ENCODE measurements at places on chromosomes 4 and X.

DNA sequence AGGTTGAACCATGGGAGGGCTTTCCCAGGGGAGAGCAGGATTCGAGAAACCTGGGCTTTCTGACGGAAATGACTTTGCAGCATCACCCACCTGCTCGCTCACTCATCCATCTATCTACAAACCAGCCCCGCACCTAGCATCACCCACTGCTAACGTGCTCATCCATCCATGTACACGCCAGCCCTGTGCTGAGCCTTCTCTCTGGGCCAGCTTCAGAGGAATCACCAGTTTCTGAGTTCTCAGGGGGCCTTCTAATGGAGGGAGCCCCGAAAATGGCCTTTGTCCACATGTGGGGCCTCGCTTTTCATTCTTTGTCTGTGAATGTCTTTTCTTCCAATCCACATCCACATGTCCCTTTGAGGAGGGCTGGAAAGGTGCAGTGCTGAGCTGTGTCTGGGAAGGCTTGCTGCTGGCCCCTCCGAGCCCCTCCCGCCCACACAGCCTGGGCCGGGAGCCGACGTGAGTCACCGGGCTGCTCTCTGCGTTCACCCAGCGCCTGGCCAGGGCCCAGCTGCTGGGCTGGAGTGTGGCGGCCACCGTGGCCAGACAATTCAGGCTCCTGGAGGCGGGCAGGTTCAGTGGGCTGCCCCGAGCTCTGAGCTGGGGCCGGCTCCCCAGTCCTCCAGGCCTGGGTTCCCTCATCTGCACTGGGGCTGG is 14.7 kb downstream of the SORCS2 start:
- peak; percentile 50 for DNase-seq

DNA sequence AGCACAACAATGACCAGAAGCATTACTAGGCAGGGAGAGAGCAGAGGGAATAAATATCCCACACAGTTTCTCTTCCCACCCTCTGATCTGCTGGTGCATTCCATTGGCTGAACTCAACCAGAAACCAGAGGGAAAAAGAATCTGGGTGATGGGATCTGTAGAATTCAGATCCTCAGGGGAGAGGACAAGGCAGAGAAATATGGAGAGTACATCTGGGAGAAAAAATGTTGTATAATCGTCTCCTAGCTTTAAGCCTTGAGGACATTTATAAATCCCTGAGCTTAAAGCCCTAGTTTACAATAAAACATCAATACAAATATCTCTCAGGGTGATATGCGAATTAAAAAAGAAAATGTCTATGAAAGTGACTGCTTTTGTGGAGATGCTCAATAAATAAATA is 368.1 kb upstream of the MAD2L1 start:
- no peak for DNase-seq

DNA sequence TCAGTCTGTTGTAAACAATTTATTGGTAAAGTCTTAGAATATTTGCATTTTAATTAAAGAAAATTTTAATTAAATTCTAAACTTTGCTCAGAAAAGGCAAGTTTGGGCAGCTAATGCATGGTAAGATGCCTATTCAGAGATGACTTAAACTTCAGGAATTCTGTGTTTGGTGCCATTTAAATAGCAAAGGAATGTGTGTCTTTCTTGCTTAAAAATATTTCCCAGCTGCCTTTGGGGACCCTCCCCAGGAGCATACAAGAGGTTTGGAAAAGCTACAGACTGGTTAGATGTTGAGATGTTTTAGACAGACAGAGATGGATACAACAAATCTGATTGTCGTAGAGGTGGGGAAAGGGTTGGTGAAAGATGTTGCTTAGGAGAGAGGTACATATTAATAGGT is 36.5 kb downstream of the AFF2 start:
- DNase-seq = no peak

GRCh38 chr4:23006756-23007155 is 314.0 kb downstream of the GBA3 start:
- DNase-seq = peak; percentile 79

DNA sequence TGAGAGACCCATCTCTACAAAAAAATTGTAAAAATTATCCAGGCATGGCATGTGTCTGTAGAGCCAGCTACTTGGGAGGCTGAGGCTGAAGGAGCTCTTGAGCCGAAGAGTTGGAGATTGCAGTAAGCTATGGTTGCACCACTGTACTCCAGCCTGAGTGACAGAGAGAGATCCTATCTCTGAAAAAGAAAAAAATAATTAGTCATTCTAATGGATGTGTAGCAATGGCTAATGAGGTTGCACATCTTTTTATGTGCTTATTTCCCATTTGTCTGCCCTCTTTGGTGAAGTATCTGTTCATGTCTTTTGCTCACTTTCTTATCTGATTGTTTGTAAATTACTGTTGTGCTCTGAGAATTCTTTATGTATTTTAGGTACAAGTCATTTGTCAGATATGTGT is 19.0 kb upstream of the MAML3 start:
- DNase-seq = no peak

GRCh38 chr4:180636696-180637404 is 1606.4 kb upstream of the TENM3 start:
- no peak for DNase-seq

GRCh38 chr4:139560406-139561104 is 4.5 kb upstream of the SETD7 start:
- no peak for DNase-seq

DNA sequence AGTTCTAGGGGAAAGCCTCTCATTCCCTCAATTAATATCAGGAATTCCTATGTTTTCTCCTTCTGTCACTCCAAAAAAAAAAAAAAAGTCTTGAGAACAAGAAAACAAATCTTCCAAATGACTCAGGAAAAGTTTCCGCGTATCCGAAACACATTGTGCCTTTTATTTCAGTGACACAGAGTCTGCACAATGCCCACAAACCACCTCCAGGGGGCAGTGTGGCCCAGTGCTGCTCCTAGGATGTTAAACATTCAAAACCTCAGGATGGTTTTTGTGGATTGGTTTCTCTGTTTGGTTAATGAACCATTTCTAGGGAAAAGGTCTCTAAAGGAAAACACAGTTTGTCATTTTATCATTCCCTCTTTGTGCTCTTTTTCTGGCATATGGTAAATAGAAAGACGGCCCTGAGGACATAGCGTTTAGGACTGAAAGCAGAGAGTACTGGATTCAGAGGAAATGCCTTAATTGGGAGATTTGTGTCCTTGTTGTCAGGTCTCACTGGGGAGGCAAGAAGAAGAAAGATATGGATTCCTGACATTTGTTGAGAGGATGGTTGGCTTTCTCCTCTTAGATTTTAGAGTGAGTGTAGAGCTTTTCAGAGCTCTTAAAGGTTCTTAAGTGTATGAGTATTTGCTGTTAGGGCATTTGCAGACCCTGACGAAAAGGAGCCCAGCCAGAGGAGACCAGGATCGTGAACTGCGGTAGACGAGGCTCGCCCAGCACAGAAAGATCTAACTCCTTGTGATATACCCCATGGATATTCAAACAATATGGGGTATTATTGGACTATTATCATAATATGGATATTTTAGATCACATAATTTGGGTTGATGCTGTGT is 65.7 kb upstream of the MAP9 start:
- peak; percentile 1 for DNase-seq

GRCh38 chrX:107712231-107713202 is 63.1 kb downstream of the TSC22D3 start:
- DNase-seq = no peak

DNA sequence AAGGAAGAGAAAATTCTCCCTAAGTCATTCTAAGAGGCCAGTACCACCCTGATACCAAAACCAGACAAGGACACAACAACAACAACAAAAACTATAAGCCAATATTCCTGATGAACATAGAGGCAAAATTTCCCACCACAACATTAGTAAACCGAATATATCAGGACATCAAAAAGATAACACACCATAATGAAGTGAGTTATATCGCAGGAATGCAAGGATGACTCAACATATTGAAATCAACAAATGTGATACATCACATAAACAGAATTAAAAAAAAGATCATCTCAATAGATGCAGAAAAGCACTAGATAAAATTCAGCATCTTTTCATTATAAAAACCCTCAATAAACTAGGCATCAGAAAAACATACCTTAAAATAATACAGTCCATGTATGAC is 1844.4 kb upstream of the PCDH10 start:
- DNase-seq = no peak

DNA sequence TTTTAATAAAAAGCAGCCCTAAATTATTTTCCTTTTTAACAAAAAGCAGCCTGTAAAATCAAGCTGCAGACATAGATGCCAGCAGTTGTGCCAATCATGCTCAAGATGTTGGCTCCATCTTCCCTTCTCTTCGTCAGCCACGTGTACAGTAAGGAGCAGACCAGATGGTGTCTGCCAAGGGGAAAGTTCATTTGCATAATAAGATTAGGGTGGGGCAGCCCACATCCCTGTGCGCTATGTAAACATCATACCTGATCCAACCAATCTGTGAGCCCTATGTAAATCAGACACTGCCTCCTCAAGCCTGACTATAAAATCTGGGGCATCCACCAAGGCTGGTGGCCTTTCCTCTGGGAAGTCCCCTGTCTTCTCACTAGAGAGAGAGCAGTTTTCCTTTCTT is 23.1 kb upstream of the C1GALT1C1 start:
- DNase-seq = no peak

GRCh38 chr4:22635692-22636091 is 57.0 kb upstream of the GBA3 start:
- DNase-seq = no peak

DNA sequence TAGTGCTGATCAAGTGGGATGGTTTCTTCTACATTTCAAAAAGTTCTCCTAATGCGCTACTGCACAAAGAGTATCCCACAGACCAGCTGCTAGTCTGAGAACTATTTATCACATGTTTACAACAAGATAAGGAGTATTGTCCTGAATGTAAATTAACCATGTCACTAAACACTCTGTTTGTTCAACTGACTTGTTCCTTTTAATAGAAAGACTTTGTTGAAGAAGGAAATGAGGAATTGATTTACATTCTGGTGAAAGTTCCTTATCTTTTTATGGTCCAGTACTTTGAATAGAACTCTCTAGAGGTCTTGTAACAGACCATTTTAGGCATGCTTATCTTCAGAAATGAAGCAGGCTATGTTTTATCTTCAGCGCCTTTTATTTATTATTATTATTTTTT is 67.3 kb upstream of the IL13RA1 start:
- no peak for DNase-seq

DNA sequence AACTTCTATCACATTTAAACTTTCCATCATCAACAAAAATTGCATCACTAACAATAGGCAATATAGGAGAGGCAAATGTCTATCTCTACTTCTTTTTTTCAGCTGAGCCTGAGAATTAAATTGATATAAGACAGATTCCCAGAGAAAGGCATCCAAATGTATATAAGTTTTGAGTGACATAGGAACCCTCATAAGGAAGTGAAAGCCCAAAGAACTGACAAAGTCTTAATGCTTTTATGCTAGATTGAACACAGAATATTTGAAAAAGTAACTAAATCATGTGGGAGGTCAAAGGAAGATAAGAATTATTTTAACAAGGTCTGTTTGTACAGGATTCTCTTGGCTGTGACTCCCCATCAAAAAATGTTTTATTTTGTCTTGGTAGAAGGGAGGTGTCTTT is 714.9 kb downstream of the GRXCR1 start:
- DNase-seq = no peak

DNA sequence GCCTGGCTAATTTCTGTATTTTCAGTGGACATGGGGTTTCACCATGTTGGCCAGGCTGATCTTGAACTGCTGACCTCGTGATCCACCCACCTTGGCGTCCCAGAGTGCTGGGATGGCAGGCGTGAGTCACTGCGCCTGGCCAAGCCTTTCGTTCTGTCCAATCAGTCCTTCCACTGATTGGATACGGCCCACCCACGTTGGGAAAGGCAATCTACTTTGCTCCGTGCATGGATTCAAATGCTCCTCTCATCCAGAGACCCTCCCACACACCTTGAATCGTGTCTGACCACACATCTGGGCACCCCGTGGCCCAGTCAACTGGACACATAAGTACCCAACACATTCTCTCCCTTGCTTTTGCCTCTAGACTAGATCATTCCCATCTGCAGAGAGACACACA is 74.9 kb downstream of the CRLF2 start:
- DNase-seq = no peak

- DNase-seq = peak; percentile 12
These were observed 844.2 kb downstream of the RAPGEF2 start for GRCh38 chr4:159946983-159947615.

GRCh38 chr4:52687696-52688095 is 28.6 kb upstream of the USP46 start:
- DNase-seq = no peak
